Activated effector memory CD4-positive, alpha-beta T cell treated with Interleukin-2 at 50 U/mL for 16 hours (primary cell): ENCODE measurements at places on chromosomes 6 and 20.
A peak's percentile ranks its signal among the peaks of the same experiment; 100 is the strongest.

DNA sequence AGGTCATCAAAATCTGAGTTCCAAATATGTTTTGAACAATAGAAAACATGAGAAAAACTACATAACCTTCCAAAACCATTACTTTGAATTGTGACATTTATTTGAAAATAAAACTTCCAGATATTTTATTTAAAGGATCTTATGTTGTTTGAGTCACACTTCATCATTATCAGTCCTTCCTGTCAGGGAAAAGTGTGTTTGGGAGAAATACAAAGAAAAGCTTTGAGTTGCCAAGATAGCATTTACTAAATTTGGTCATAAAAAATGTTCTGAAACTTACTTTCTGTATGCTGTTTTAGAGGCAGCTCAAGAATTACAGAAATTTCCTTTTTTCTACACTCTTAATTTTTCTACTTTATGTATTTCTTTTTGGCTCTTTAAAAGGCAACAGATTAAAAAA lies 208.2 kb upstream of the RIN2 start:
- no peak for DNase-seq

GRCh38 chr6:96907498-96907897 lies 9.8 kb upstream of the NDUFAF4 start:
- no peak for DNase-seq

DNA sequence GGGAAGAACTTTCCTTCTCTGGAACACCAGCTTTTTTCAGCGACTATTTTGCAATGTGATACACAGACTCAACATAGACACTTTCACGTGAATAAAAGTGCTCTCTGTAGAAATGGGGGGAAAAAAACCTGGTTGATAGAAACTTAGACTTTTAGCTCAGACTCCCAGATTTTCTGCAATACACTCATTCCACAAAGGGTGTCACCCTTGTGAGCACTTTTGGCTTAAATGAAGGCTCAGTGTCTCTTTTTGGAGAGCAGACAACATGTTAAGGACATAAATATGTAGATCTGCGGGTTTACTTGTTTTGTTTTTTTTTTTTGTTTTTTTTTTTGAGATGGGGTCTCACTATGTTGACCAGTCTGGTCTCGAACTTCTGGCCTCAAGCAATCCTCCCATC lies 579.6 kb downstream of the PTPRT start:
- DNase-seq = no peak

DNA sequence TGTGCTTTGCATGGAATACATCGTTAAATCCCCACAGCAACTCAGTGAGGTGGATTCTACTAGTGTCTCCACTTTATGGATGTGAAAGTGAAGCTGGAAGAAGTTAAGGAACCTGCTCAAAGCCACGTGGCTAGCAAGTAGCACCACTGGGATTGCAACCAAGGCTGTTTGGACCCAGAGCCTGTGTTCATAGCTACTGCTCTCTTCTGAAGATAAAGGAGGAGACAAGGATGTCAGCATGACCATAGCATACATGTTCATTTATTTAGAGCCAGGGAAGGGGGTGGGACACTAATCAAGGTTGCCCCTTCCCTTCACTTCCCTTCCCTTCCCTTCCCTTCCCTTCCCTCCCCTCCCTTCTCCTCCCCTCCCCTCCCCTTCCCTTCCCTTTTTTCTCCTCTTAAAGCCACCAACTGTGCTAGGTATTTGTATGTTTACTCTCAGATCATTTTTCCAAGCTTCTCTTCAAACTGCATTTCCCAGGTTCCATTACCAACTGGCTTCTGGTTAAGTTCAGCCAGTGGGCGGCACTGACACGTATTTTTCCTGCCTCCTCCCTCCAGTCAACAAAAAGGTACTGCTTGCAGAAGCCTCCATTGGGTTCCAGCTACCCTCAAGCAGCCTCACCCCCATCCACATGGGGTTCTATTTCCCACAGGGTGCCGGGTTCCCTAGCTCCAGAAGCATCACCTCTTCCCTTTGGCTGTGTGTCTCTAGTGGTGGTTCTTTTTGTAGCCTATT lies 134.9 kb downstream of the BCAS1 start:
- no peak for DNase-seq

DNA sequence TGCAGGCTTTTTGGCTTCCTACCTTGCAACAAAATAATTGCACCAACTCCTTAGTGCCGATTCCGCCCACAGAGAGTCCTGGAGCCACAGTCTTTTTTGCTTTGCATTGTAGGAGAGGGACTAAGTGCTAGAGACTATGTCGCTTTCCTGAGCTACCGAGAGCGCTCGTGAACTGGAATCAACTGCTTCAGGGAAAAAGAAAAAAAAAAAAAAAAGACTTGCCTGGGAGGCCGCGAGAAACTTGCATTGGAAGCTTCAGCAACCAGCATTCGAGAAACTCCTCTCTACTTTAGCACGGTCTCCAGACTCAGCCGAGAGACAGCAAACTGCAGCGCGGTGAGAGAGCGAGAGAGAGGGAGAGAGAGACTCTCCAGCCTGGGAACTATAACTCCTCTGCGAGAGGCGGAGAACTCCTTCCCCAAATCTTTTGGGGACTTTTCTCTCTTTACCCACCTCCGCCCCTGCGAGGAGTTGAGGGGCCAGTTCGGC lies 420 bp downstream of the SOX4 start:
- DNase-seq = no peak

DNA sequence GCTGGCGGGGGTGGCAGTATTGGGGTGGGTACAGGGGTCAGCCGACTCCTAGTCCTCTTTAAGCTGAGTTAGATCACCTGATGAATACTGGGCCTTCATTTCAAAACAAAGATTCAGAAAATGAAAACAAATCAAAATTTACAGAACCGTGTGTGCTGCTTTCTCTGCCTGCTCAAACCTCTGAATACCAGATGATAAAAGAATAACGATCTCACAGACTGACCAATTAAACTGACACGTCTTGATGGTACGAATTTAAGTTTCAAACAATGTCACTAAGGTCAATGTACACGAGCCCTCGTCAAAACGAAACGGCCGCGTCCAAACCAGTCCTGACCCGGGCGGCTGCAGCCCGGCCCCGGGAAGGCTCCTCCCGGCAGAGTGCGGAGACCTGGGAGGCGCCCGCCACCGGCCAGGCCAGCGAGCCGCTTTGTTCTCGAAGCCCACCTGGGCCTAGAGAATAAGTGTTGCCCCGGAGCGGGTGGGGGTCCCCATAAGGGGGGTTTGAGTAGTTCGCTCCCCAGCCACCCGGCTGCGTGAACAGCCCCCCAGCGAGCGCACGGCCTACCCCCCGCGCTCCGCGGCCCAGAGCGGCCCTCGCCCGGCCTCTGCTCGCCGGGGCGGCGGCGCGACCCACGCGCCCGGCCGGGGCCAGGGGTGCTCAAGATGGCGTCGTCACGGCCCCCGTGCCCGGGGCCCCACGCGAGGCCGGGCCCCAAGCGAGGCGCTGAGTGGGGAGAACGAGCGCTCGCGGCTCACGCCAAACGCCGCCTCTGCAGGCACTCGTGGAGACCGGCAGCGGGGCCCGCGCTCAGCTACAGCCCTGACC lies 728 bp downstream of the PSMA7 start:
- peak; percentile 15 for DNase-seq

- peak; percentile 45 for DNase-seq
Observed at GRCh38 chr6:41732591-41733359, 2.6 kb downstream of the TFEB start.

DNA sequence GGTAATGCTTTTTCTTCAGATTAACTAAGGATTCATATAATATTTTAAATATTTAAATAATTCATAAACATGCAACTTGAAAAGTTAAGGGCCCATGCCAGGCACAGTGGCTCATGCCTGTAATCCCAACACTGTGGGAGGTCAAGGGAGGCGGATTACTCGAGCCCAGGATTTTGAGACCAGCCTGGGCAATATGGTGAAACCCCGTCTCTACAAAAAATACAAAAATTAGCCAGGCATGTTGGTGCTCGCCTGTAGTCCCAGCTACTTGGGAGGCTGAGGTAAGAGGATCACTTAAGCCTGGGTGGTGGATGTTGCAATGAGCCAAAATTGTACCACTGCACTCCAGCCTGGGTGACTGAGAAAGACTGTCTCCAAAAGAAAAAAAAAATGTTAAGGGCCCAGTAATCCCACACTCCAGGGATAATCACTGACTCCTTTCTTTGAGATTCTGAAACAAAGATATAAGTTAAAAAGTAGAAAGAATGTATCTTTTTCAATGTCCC lies 7.9 kb upstream of the RIN2 start:
- no peak for DNase-seq

GRCh38 chr6:48744948-48745347 lies 634.0 kb upstream of the PTCHD4 start:
- DNase-seq = no peak

GRCh38 chr6:2166717-2167116 lies 78.7 kb downstream of the GMDS start:
- no peak for DNase-seq

DNA sequence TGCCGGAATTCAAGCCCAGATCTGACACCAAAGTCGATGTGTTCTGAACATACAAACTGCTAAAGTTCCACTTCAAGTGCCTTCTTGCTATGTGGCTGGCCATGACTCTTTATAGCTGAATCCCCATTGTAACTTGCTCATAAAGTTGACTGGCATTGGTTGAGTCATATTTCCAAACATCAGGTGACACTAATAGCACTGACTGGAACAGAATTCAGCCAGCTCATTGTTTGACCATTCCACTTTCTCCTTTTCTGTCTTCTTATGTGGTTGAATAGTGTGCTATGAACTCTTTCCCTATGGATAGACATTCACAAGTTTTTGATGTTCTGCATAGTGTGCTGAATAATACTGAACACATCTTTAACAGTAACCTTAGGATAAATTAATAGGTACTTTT lies 266.2 kb upstream of the ZFP64 start:
- no peak for DNase-seq

GRCh38 chr6:85795945-85796344 lies 153.3 kb upstream of the SYNCRIP start:
- DNase-seq = no peak

GRCh38 chr20:20466341-20466879 lies 98.5 kb downstream of the INSM1 start:
- no peak for DNase-seq

DNA sequence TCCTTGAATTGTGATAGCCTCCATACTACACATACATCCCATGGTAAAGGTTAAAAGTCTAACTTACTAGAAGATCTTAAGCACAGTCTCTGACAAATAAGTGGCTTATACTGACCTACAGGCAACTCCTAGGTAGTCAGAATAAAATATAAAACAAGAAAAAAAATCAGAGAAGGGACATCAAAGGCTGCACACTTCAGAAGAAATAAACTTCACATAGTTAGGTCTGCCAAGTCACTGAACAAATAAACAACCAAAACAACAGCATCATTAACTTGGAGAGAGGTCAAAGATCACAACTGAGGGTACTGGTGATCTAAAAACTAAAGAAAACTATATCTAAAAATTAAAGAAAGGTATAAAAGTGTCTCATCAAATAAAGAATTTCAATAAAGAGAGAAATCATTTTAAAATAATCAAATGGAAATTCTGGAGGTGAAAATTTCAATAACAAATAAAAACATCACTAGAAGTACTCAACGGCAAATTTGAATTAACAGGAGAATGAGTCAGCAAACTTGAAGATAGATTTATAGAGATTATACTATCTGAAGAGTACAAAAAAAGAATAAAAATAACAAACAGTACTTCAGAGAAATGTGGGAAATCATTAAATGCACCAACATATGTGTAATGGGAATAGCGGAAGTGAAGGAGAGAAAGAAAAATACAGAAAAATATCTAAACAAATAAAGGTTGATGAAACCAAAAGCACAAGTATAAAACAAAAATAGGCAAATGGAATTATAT lies 88.0 kb upstream of the UST start:
- no peak for DNase-seq

DNA sequence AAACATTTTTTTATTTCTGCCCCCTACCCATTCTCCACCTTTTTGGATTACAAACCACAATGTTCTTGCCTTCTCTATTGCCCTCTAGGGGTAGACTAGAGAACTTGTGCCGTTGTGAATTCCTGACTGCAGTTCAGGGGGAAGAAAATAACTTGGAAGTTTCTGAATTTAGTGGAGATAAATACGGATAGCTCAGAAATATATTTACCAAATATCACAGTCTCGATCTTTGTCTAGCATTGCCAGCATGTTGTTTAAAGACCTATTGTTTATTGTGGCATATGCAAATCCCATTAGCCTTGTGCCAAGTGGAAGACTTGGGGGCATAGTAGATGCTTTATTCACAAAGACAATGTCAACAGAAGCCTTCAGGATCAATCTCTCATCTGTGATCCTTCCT lies 154.1 kb upstream of the MMS22L start:
- no peak for DNase-seq

GRCh38 chr6:138972226-138972665 lies 15.8 kb downstream of the REPS1 start:
- DNase-seq = no peak

- no peak for DNase-seq
Observed at GRCh38 chr6:79421707-79422484, 115.3 kb downstream of the LCA5 start.

DNA sequence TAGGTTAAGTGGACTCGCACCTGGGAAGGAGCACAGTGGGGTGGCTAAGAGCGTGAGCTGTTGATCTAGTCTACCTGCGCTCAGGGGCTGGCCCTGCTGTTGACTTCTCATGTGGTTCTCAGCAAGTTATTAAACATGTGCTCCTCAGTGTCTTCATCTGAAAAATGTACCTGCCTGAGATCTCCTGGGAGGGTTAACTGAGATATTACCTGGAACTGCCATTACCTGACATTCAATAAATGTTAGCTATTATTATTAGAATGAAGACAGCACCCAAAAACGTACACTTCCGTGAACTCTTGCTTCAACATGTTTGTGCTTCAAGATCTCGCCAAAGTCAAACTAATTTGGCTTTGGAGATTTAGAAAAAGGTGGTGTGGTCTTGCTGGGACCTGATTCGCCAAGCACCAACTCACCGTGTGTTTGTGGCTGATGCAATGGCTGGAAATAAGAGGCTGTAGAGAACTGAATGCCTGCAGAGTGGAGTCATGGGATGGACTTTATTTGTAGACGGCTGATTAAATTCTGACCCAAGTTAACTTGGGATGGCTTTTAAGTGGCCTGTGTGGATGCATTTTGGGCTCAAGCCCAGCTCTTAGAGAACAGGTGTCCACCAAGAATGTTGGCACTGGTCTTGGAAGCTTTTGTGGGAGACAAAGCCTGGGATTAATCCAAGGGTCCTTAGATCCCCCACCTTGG lies 692.9 kb downstream of the QKI start:
- DNase-seq = no peak

GRCh38 chr6:22327881-22328280 lies 31.0 kb upstream of the PRL start:
- DNase-seq = no peak
